ENCODE measurements at places on chromosomes 4 and X. TPM values are rescaled to one million over a fixed set of nuclear protein-coding genes. Genes with fewer than 3 reads are reported as not detected.
A peak's percentile ranks its signal among the peaks of the same experiment; 100 is the strongest.

GRCh38 chr4:102824398-102824797 is 3.0 kb downstream of the UBE2D3 start:
- peaks cover 35% of the 10 kb centered on the region for H3K4me1 ChIP-seq
- H3K27me3 ChIP-seq, result no peaks in the 10 kb centered on the region
- H3K4me3 ChIP-seq, result peak overlapping the region; percentile 93
- H3K27ac ChIP-seq, result no peak overlapping the region

- DNase-seq, result no peak
- no peaks in the 10 kb centered on the region for H3K36me3 ChIP-seq
Observed at GRCh38 chr4:174940002-174940401, 21.8 kb downstream of the ADAM29 start.

RGN gene
- 0.92 TPM for total RNA-seq

- H3K4me1 ChIP-seq, result no peaks in the 10 kb centered on the region
- peak; percentile 77 for DNase-seq
- H3K36me3 ChIP-seq, result no peaks in the 10 kb centered on the region
- H3K27me3 ChIP-seq, result peaks cover 41% of the 10 kb centered on the region
- H3K27ac ChIP-seq, result no peak overlapping the region
Observed at GRCh38 chrX:9291629-9292028, 173.2 kb upstream of the TBL1X start.

GSX2 gene
- total RNA-seq, result 0.59 TPM

DNA sequence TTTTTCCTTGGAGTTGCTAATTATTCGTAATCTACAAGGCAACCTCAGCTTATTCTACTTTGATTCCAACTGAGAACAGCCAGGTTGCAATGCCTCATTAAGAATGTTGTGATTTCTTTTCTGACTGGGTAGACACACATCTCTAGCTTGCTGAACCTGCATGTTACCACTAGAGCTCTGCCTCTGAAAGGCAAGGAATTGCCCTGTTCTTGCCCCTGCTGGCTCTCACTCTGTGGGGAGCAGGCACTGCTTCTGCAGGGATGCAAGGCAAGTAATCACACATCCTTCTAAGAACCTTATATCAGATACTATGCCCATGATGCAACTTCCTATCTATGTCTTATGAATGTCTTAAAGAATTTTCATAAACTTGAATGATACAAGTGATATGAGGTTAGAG is 503.2 kb downstream of the PACRGL start:
- H3K4me1 ChIP-seq, result no peaks in the 10 kb centered on the region
- no peak overlapping the region for H3K4me3 ChIP-seq
- H3K27ac ChIP-seq, result no peak overlapping the region
- no peaks in the 10 kb centered on the region for H3K36me3 ChIP-seq

BEND2 gene
- total RNA-seq, result not detected

DNA sequence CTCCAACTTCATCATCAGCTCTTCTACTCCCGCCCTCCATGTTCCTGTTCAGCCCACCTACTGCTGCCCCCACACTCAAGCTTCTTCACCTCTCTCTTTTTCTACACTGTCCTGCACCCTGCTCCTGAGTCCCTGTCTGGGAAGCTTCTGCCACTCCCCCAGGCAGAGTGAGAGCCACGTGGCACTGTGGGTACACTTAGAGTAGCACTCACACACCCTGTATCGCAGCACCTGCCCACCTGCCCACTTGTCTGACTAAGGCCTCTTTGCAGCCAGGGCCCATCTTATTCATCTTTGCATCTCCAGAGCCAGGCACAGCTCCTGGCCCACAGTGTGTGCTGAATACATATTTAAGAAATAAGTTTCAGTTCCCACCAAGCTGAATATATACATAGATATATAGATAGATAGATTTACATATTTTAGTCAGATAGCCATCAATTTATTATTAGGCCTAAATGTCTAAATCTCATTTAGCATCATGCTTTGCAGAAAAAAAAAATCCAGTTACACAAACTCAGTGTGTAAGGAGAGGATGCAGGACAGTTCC is 24.9 kb downstream of the CCDC149 start:
- no peaks in the 10 kb centered on the region for H3K27me3 ChIP-seq
- H3K4me3 ChIP-seq, result no peak overlapping the region
- no peak overlapping the region for H3K27ac ChIP-seq
- no peak for DNase-seq
- no peaks in the 10 kb centered on the region for H3K36me3 ChIP-seq
- H3K4me1 ChIP-seq, result peaks cover 9% of the 10 kb centered on the region

- no peaks in the 10 kb centered on the region for H3K27me3 ChIP-seq
- H3K4me1 ChIP-seq, result peaks cover 14% of the 10 kb centered on the region
- no peak overlapping the region for H3K27ac ChIP-seq
- H3K4me3 ChIP-seq, result no peak overlapping the region
- H3K36me3 ChIP-seq, result no peaks in the 10 kb centered on the region
- no peak for DNase-seq
Observed at GRCh38 chrX:13821738-13822137, 4.8 kb upstream of the GPM6B start.

DNA sequence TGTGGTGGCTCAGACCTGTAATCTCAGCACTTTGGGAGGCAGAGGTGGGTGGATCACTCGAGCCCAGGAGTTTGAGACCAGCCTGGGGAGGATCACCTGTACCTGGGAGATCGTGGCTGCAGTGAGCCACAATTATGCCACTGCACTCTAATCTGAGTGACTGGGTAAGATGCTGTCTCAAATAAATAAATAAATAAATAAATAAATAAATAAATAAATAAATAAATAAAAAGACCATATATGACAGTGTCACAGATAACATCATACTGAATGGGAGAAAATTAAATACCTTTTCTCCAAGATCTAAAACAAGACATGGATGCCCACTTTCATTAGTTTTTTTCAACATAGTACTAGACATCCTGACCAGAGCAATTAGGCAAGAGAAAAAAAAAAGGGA is 182.8 kb downstream of the FAM47A start:
- H3K27ac ChIP-seq, result no peak overlapping the region
- no peaks in the 10 kb centered on the region for H3K27me3 ChIP-seq
- H3K4me3 ChIP-seq, result no peak overlapping the region
- no peaks in the 10 kb centered on the region for H3K36me3 ChIP-seq
- H3K4me1 ChIP-seq, result no peaks in the 10 kb centered on the region

DNA sequence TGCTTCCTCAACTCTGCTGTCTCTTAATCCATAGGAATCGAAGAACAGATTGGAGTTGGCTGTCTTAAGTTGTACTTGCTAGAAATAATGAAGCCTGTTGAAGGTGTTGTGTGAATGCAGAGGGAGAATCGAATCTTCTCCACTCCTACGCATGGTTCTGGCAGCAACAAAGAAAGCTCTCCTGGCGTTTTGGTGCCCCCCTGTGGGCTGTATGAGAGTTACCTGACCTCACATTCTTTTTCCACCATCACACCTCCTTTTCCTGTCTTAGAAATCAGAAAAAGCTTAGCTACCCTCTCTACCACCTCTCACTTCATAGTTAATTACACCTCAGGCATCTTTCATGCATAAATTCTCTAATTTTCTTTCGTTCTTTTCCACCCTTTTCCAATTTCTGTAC is 16.3 kb downstream of the KLF8 start:
- H3K4me3 ChIP-seq, result no peak overlapping the region
- H3K4me1 ChIP-seq, result no peaks in the 10 kb centered on the region
- H3K27me3 ChIP-seq, result no peaks in the 10 kb centered on the region
- peak; percentile 60 for DNase-seq
- no peaks in the 10 kb centered on the region for H3K36me3 ChIP-seq
- H3K27ac ChIP-seq, result no peak overlapping the region

ANOS1 gene
- total RNA-seq, result 31.3 TPM

- H3K4me3 ChIP-seq, result no peak overlapping the region
- no peaks in the 10 kb centered on the region for H3K27me3 ChIP-seq
- DNase-seq, result no peak
- H3K36me3 ChIP-seq, result no peaks in the 10 kb centered on the region
- H3K4me1 ChIP-seq, result peaks cover 27% of the 10 kb centered on the region
Observed at GRCh38 chr4:42512226-42512625, 114.9 kb downstream of the SHISA3 start.

DNA sequence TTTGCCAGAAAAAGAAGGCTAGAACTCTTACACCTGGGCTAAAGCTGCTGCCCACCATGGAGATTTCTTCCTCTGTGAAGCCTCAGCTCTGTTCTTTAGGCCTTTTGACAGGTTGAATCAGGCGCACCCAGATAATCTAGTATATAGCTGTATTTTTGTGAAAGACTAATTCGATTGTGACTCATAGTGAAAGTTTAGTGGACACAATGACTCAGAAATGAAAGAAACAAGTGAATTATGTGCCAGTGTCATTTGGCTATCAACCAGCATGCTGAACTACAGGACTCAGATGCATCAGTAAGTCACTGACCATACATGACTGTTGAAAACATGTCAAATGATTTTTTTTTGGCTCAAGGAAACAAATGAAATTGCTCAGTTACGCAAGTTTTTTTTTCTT is 425.4 kb downstream of the SLITRK2 start:
- H3K4me3 ChIP-seq, result no peak overlapping the region
- no peak overlapping the region for H3K27ac ChIP-seq
- no peaks in the 10 kb centered on the region for H3K4me1 ChIP-seq
- no peaks in the 10 kb centered on the region for H3K27me3 ChIP-seq
- DNase-seq, result no peak

MAGEB10 gene
- total RNA-seq, result not detected

- no peak overlapping the region for H3K27ac ChIP-seq
- no peaks in the 10 kb centered on the region for H3K36me3 ChIP-seq
- no peak overlapping the region for H3K4me3 ChIP-seq
- DNase-seq, result no peak
- H3K4me1 ChIP-seq, result no peaks in the 10 kb centered on the region
Observed at GRCh38 chr4:82833696-82834313, 35.2 kb upstream of the SCD5 start.

- no peak for DNase-seq
- no peaks in the 10 kb centered on the region for H3K4me1 ChIP-seq
- no peaks in the 10 kb centered on the region for H3K27me3 ChIP-seq
- peaks cover 9% of the 10 kb centered on the region for H3K36me3 ChIP-seq
- no peak overlapping the region for H3K4me3 ChIP-seq
- H3K27ac ChIP-seq, result no peak overlapping the region
Observed at GRCh38 chrX:71543316-71543715, 10.4 kb downstream of the OGT start.

SUPT20HL2 gene
- total RNA-seq, result not detected

DNA sequence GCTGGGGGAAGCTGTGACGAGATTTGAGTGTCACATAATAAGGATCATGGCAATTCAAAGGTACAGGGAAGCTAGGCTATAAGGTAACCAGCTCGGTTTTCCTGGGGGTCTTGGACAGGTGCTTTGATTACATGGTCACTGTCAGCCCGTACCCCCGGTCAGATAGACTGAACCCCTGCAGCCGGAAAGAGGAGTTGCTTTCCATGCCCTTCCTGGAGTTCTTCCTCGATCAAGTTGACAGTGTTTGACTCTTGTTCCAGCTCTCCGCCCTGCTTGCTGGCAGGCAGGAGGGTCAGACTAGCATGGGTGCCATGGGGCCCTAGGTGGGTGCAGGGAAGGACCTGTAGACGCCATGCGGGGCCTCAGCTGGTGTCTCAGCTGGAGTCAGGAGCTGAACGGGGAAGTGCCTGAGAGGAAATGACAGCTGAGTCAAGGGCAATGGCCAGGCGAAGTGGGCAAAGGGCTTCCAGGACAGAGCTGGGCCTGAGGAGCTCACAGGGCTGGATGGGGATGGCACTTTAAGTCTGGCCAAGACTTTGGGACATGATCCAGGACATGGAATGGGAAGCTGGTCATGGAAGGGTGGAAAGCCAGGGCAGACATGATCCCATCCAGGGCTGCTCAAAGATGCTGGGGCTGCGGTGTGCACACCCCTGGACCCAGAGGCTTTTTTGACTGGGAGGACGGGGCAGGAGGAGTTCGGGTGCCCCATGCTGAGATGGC is 1.6 kb downstream of the TMEM187 start:
- H3K27ac ChIP-seq, result no peak overlapping the region
- peaks cover 2% of the 10 kb centered on the region for H3K4me1 ChIP-seq
- H3K27me3 ChIP-seq, result no peaks in the 10 kb centered on the region

- H3K27ac ChIP-seq, result no peak overlapping the region
- H3K27me3 ChIP-seq, result no peaks in the 10 kb centered on the region
- H3K4me1 ChIP-seq, result no peaks in the 10 kb centered on the region
- no peaks in the 10 kb centered on the region for H3K36me3 ChIP-seq
- no peak overlapping the region for H3K4me3 ChIP-seq
Observed at GRCh38 chr4:138034871-138035270, 207.3 kb downstream of the SLC7A11 start.

DNA sequence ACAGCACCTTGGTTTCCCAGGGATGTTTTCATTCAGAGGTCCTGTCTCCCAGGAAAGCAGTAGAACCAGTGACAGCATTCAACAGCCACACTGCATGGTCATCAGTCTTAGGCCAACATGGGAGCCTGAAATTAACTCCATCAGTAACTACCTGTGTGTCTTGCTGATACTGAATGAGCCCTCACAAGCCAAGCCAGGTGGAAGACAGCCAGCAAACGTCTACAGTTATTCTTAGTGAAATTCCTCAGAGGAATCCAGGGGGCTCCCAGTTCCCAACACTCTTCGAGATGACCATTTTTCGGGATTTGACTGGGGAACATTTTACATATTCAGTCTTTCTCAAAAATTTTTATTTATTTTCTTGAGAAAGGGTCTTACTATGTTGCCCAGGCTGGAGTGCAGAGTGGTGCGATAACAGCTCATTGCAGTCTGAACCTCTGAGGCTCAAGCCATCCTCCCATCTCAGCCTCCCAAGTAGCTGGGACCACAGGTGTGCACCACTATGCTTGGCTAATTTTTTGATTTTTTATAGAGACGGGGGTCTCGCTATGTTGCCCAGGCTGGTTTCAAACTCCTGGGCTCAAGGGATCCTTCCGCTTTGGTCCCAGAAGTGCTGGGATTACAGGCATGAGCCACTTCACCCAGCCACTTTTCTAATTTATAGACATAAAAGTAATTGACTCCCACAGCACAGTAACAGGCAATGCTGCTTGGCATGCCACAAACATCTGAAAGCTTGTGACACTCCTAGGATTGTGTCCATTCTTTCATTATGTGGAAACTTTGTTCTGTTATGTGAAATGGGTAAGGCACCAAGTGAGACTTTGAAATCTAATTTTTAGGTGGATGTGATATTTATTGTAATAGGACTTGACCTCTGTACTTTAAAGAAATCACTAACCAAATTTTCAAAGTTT is 116.9 kb downstream of the SOWAHB start:
- H3K4me1 ChIP-seq, result peaks cover 6% of the 10 kb centered on the region
- H3K4me3 ChIP-seq, result no peak overlapping the region
- no peaks in the 10 kb centered on the region for H3K27me3 ChIP-seq
- DNase-seq, result no peak
- H3K36me3 ChIP-seq, result peaks cover 22% of the 10 kb centered on the region

GRCh38 chrX:130828641-130829040 is 74.4 kb downstream of the ENOX2 start:
- H3K4me3 ChIP-seq, result no peak overlapping the region
- no peaks in the 10 kb centered on the region for H3K36me3 ChIP-seq
- DNase-seq, result no peak
- H3K27me3 ChIP-seq, result no peaks in the 10 kb centered on the region

AP1AR gene
- 28.5 TPM for total RNA-seq

TEX11 gene
- total RNA-seq, result 0.03 TPM

CNKSR2 gene
- 54.5 TPM for total RNA-seq

ART3 gene
- total RNA-seq, result not detected

- H3K27ac ChIP-seq, result no peak overlapping the region
- no peaks in the 10 kb centered on the region for H3K4me1 ChIP-seq
- H3K36me3 ChIP-seq, result no peaks in the 10 kb centered on the region
- DNase-seq, result no peak
- H3K27me3 ChIP-seq, result no peaks in the 10 kb centered on the region
Observed at GRCh38 chr4:118801895-118802575, 33.9 kb downstream of the SEC24D start.

Measured in neural progenitor cell (in vitro differentiated cells).